Kidney capillary endothelial cell (primary cell): ENCODE measurements at places on chromosomes 5 and 9.
A peak's percentile ranks its signal among the peaks of the same experiment; 100 is the strongest.

- no peak for DNase-seq
Observed at GRCh38 chr9:90894986-90895687, 93.5 kb downstream of the SYK start.

DNA sequence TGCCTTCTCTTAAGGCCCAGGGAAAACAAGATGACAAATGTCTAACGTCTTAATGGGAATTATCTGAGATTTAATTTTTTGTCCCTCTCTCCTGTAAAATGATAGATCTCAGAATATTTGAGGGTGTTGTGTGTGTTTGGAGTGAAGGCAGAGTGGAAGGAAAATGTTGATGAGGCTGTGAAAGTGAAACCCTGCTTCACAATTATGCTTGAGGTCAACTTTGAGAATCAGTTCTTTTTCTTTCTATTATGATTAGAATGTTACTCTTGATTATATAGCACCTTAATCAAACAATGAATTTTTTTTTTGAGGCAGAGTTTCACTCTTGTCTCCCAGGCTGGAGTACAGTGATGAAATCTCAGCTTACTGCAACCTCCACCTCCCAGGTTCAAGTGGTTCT, 5.5 kb upstream of the LOX start:
- no peak for DNase-seq

DNA sequence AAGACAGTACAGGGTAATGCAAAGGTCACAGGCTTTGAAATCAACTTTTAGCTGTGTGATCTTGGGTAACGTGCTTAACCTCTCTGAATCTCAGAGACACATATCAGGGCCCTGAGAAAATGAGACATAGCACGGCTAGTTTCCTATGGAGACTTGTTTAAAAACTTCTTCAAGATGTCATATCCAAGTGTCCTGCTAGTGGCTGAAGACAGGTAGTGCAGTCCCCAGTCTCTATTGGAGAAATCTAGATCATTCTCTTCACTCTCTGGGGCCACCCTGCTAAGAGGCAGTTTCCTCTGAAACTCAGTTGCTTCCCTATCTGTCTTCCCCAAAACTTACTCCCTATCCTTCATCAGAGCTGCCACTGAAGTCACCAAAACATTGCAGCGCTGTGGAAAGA, 30.3 kb upstream of the GRXCR2 start:
- no peak for DNase-seq

- peak; percentile 66 for DNase-seq
Observed at GRCh38 chr5:74035521-74035937, 409.5 kb downstream of the ARHGEF28 start.

DNA sequence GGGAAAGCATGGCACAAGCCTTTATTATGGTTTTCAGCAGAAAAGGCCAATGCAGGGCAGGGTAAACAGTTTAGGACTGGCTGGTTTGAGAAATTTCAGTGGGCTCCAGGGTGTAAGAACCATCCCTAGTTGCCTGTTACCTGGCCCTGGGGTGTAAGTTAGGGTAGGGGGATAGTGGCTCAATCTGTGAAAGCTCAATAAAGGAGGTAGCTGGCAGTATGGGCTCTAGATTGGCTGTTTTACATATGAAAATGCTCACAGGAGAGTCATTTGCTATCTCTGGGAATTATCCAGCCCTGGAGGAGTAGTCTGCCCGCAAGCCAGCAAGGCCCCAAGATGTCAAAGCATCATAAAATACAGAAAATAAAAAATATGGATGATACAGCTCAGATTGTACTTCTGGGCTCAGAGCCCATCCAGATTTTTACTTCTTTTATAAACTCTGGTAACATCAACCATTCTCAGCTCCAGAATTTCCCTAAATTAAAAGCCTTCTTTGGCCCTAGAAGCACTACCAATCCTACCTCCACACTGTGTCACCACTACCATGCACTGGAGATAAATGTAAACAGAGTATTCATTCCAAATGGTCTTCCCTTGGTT, 31.1 kb downstream of the SSBP2 start:
- DNase-seq, result no peak

DNA sequence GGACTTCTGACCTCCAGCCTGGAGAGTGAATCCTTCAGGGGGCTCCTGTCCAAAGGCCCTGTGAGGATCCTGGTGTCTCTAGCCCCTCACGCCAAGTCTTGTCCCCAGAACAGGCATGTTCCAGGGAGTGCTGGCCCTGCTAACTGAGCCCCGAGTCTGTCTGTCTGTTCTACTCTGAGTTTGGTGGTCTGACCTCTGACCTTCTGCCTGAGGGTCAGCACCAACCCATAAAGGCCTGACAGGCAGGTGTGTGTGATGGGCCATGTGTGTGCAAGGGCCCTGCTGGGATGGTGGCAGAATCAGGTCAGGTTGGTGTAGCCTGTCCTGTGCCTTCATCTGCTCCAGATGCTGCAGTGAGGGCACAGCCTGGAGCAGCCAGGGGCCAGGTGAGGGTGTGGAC, 46.3 kb downstream of the PHF2 start:
- no peak for DNase-seq

DNA sequence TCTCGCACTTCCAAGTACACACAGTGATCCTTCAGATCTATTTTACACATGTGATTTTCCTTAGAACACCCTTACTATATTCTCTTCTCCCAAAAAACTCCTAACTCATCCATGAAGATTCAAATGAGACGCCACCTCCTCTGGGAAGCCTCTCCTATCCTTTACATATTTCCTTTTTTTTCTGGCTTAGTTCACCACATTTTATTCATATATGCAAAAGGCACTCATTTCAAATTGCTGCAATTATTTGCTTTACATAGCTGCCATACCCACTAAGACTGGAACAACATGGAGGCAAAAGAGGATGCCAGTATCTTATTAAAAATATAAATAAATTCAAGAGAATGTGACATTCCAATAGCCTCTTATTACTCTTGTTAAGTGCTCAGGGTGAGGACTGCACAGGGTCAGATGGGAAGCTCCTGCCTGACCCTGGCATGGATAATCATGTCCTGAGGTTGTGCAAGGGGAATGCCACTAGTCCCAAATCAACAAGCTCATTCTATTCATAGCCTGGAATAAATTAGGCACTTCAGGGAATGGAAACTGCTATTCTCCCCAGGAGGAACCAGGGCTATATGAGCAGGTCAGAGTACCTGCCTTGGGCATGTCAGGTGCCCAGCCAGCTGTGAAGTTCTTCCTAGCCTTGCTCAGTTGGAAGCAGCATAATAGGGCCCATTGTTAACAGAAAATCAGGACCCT, 262.9 kb downstream of the FBXL17 start:
- no peak for DNase-seq

DNA sequence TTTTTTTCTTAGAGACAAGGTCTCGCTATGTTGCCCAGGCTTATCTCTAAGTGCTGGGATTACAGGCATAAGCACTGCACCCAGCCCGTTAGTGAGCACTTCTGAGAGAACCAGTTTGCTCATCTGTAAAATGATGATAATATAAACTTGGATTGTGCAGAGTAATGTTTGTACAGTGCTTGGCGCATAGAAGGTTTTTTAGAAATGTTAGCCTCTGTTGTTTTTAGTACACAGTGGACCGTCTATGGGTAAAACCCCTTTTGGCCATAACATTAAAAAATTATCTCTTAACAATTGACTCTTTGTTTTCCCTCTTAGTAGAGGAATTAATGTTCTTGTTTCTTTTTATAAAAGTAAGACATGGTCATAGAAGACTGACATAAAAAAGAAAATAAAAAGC, 202.1 kb downstream of the PCSK5 start:
- DNase-seq, result no peak

DNA sequence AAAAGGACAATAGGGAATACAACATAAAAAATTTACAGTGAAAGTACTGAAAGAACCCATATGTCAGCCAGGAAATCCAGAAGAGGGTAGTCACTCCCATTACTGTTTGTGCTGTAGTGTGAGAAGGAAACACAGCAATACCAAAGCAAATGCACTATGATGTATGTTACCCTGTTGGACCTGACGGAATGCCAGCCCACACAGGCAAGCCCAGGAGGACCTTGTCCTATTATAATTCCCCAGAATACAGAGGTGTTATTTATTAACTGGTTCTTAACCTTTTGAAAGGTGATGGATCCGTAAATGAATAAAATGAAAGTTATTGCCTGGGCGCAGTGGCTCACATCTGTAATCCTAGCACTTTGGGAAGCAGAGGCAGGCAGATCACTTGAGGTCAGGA, 79.0 kb downstream of the GDA start:
- DNase-seq, result no peak

- no peak for DNase-seq
Observed at GRCh38 chr9:125743682-125744428, 3.3 kb upstream of the PBX3 start.

DNA sequence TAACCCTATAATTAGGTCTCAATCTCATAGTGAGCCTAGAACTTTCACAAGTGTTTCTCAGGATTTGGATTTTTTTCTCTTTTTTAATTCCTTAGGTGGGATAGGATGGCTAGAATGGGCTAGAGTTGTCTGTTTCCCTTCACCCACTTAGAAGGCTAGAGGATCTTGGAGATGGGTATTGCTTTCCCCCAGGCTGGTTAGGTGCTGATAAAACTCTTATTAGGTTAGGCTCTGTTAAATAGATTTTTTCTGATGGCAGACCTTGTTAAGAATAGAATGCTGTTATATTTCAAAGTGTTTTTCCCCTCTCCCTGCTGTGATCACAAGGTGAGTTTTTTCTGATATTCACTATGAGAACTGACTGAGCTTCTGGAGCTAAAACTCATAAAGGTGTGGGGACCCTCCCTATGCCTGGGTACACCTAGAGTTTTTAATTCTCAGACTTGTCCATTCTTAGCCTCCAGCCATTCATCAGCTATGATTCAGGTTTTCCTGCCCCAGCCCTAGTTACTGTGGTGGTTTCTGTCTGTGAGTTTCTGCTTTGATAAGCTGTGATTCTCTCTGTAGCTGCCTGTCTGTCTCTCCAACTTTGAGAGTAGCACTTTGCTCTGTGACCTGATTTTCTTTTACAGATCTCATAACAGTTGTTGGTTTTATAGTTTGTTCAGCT, 132.4 kb downstream of the HACD4 start:
- peak; percentile 10 for DNase-seq

- DNase-seq, result no peak
Observed at GRCh38 chr9:124342776-124343485, 72.3 kb downstream of the PSMB7 start.

DNA sequence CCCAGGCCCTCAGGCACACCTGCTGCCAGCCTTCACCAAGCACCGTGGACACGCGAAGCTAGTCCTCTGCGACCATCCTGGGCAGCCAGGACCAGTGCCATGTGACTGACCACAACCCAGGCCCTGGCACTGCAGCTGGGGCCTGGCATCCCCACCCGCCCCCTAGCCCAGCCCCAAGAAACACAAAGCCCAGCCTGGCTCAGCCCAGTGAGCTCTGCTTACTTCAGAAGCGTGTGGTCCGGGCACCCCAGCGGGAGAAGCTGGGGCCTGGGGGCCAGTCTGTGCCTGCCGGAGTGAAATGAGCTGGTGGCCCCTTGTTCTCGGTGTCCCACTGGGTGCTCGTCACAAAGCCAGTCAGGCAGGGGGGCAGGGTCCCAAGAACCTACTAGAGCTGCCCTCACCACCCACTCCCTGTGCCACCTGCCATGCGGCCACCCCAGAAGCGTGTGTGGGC, 87.9 kb downstream of the KCNT1 start:
- no peak for DNase-seq

GRCh38 chr5:37665272-37665671, 174.6 kb downstream of the GDNF start:
- no peak for DNase-seq

DNA sequence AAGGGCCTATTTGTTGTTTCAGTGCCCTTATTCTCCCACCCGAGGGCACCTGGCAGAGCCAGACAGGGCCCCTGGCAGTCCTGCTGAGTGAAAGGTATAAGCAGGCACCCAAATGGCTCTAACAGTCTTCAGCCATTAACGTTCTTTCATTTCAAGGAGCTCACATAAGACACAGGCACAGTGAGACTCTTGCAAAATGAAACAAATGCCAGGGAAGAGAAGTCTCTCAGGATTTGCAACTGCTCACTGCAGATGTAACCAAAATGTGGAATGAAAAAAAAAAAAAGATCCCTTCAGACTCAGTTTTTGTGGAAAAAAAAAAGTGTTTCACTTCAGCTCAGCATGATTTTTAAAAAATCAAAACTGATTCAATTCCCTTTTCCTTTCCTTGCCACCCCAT, 155.4 kb upstream of the LHFPL2 start:
- no peak for DNase-seq

GRCh38 chr5:126448720-126449119, 25.5 kb downstream of the GRAMD2B start:
- no peak for DNase-seq

DNA sequence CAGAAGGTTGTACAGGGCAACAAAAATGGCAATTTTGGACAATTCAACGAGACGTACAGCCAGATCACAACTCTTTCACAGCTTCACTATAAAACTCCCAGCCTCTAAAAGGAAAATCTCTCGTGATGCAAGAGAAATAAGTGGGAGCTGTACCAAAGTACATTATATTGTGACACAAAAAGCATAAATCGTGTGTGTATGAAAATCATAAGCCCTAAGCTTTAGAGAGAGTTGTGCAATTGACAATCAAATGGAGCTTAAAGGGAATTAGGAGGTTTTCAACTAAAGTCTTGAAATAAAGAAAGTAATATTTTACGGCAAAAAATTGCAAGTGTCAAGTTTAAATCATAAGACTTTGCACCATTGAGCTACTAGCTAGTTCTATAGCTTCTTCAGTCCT, 194.8 kb upstream of the TBCA start:
- no peak for DNase-seq

GRCh38 chr9:131402738-131403492, 9.0 kb downstream of the PRRC2B start:
- peak; percentile 87 for DNase-seq

DNA sequence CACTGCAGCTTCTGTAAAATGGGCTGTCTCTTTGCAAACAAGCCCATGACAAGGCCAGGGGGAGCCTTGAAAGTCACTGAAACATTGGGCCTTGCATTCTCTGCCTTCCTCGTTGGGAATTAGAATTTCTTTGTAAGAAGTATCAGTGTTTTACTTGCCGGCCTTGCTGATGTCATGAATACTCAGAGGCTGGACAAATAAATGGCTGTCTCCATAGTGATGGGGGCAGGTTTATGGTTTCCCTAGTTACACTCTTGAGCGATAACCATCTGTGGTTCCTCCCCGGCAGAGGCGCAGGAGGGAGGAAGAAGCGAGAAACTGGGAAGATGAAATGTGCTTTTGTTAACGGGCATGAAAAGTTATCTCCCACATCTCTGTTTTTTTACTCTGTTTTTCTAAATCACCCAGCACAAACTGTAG, 272.7 kb upstream of the PANK3 start:
- no peak for DNase-seq

- DNase-seq, result no peak
Observed at GRCh38 chr5:81292130-81292529, 9.3 kb upstream of the ZCCHC9 start.

DNA sequence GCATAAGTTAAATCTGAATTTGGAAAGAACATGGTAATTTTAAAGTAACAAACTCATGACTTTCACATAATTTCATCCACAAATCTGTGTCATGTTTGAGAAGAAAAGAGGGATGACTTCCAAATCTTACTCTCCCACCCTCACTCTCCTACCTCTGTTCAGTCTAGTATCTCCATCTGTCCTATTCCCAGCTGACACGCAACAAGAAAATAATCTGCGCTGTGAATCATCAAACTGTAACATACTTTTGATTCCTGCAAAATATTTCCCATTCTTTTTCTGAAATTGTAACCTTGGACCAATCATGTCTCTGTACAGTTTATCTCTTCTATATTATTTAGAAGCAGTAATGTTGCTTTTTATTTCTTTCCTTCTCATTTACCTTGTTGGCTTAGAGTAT, 91.4 kb downstream of the SLC12A2 start:
- no peak for DNase-seq
